ENCODE measurements at places on chromosomes 2 and 18.

DNA sequence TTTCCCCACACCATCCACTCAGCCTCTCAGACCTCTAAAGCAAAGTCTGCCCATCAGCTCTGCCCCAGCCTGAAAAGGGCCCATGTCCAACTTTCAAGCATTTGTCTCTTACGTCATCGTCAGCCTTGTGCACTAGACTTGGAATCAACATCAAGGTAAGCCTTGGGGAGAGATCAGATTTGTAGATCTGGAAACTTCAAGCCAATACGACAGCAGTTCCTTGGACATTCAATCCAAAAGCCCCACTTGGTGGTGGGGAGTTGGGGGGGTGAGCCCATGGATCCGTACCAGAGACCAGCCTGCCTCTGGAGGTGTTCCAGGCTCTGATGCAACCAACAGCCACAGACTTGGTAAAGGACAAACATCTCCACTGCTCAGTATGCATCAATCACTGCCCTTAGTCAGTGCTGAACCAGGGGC, 206.8 kb upstream of the MEIS1 start:
- no peak for DNase-seq

DNA sequence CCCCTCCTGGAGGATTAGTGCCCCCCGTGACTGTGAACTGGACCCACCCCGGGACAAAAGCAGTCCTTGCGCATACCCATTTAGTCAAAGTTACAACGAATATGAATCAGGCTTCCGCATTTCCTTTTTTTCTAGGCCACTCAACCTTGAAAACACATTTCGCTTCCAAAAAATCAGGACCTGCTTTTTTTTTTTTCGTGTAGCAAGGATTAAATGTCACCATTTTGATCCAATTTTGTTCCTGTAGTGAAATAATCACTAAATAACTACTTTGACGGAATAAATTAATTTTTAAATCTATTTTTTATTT, 464 bp upstream of the FTCDNL1 start:
- DNase-seq: no peak

- peak; percentile 60 for DNase-seq
Observed at GRCh38 chr2:158975271-158975921, 7.0 kb downstream of the TANC1 start.

DNA sequence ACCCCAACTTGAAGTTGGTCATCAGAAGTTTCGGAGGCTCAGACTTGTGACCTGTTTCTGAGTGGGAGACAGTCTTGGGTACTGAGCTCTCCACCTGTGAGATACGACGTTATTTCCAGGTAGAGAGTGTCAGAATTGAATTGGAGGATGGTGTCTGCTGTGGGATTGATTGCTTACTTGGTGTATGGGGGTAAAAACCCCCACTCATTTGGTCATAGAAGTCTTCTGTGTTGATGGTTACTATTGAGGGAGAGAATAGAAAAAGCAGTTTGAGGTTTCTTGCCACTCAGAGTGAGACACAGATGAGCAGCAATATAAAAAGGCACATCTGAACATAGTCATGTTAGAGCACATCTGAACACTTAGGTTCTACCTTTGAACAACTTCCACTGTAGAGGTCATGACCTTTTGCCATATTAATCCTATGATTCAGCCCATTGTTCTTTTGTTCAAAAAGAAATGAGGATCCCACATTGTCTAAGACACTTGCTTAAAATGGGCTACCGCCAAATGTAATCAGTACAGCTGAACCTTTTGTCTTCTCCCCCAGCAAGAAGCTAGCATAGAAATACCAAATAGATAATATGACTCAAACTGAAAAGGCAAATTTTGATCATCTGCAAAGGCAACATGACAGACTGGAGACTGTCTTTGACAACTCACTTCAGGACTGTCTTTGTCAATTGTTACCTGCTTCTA, 73.3 kb downstream of the NAB1 start:
- DNase-seq: no peak

- no peak for DNase-seq
Observed at GRCh38 chr2:200461846-200462710, 47.8 kb downstream of the KCTD18 start.

All from fibroblast of lung (primary cell).